Amygdala (tissue), 56 donors: ENCODE measurements at places on chromosomes 3 and 15.

DNA sequence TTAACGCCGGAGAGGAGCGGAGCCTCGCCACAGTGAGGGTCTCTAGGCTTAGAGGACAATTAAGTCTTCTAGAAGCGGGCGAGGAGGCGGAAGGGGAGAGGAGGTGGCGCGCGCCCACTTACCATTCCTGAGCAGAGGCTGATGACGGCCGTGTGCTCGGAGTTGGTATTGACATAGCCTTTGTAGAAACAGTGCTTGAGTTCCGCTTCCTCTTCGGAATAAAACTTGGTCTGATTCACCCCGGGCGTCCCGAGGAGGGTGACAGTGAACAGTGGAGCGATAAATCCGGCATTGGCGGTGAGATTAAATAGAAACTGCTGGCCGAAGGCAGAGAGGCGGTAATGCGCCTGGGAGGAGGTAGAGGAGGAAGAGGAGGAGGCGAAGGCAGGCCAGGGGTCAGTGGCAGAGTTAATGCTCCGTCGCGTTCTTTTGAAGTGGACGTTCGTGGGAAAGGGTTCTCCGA is 1.3 kb downstream of the ADAMTS9 start:
- no peak for DNase-seq

GRCh38 chr3:122488262-122488973 is 26.3 kb downstream of the KPNA1 start:
- no peak for DNase-seq

GRCh38 chr3:187025656-187026316 is 95.5 kb downstream of the ST6GAL1 start:
- DNase-seq, result no peak

- DNase-seq, result no peak
Observed at GRCh38 chr3:182487143-182487542, 306.2 kb upstream of the ATP11B start.

DNA sequence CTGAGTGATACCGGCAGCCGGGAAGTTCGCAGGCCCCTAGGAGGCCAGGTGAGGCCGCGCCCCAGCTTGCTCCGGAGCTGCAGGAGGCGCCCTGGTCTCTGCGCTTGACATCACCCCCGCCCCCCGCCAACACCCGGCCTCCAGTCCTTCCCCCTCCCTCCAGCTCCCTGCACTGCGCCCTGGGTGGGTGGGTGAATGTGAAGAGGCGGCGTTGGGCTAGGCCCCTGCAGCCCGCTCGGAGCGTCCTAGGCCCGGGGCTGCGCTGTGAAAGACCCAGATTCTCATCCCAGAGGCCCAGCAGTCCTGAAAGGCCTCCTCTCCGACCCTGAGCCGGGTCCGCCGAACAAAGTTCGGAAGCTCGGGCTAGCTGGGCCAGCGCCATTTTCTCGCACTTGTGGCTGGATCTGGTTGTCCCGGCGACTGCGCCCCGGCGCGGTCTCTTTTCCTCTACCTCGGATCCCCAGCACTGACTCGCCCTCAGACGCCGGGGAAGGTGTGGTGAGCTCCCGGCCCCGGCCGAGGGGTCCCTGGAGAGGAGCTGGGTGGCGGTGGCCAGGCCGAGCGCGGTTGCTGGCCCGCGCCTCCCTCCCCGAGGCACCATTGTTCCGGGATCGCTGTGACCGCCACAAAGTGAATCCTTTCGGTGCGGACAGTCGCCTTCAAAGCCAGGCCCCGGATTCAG is 12.9 kb downstream of the ZIC4 start:
- no peak for DNase-seq

- no peak for DNase-seq
Observed at GRCh38 chr15:62931650-62932049, 110.9 kb upstream of the TPM1 start.

- DNase-seq, result no peak
Observed at GRCh38 chr3:58041826-58042324, 33.7 kb downstream of the FLNB start.

GRCh38 chr3:185866995-185867394 is 42.2 kb upstream of the IGF2BP2 start:
- no peak for DNase-seq

DNA sequence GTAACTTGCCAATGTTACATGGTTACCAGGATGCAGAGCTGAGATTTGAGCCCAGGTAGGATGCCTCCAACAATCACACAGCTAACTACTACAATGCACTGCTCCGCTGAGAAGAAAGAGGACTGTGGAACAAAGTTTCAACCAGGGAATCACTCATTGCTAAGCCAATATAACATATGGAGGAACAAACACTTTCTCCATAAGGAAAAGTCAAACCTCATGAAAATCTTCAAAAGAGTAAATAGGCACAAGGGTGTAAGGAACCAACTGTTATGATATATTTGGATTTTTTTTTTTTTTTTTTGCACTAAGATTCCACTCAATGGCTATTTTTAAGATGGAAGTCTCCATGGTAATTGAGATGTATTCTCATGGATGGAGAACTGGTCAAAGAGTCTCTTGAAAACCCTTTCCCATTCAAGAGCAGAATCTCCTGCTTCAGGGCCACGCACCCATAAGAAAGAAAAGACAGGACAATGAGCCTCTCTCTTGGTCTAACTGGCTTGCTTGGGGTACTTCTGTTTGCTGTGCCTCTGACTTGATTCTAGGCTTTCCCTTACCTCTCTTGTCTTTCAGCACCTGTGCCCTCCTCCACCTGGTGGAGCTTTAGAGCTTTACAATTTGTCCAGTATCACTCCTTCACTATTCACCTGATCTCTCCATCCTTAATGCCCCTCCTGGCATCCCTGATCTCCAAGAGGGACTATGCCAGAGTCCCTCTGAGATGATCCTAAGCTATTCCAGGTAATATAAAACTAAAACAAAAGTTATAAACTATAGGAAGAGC is 252.8 kb downstream of the NTRK3 start:
- DNase-seq, result no peak

GRCh38 chr3:74603292-74603691 is 11.2 kb downstream of the CNTN3 start:
- no peak for DNase-seq

GRCh38 chr3:4271834-4272233 is 31.3 kb upstream of the SETMAR start:
- no peak for DNase-seq

- DNase-seq, result no peak
Observed at GRCh38 chr3:143207338-143207961, 87.9 kb downstream of the CHST2 start.

- no peak for DNase-seq
Observed at GRCh38 chr15:53589520-53590057, 169.9 kb downstream of the WDR72 start.

GRCh38 chr3:171837698-171838097 is 5.5 kb upstream of the TMEM212 start:
- no peak for DNase-seq

GRCh38 chr3:115788921-115789470 is 165.7 kb downstream of the GAP43 start:
- no peak for DNase-seq

GRCh38 chr3:72099326-72100079 is 314.6 kb upstream of the PROK2 start:
- no peak for DNase-seq

- no peak for DNase-seq
Observed at GRCh38 chr15:87724330-87724729, 532.2 kb downstream of the NTRK3 start.

- no peak for DNase-seq
Observed at GRCh38 chr3:129645286-129645685, 38.8 kb upstream of the PLXND1 start.

GRCh38 chr3:13011573-13012220 is 61.5 kb downstream of the IQSEC1 start:
- no peak for DNase-seq

- DNase-seq, result no peak
Observed at GRCh38 chr3:183038757-183039156, 58.4 kb upstream of the DCUN1D1 start.

- DNase-seq, result no peak
Observed at GRCh38 chr3:194305356-194306108, 45.6 kb downstream of the CPN2 start.

GRCh38 chr3:136835089-136835812 is 16.3 kb downstream of the SLC35G2 start:
- DNase-seq, result no peak

DNA sequence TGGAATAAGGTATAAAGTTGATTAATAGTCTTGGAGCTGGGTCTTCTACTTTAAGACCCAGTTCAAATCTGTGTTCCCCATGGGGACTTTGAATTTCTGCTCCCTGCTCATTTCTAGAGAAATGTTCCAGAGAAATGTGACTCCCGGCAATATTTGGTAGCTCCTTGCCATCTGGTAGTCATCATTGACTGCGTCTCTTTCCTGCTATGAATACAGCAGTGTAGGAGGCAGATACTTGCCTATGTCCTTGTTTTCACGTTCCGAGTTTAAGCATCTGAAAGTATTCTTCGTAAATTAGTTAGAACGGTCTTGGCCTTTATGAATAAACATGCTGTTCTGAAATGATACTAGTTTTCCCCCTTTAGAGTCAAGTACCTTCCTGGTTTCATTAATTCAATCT is 352.9 kb downstream of the PTPRG start:
- DNase-seq, result no peak

DNA sequence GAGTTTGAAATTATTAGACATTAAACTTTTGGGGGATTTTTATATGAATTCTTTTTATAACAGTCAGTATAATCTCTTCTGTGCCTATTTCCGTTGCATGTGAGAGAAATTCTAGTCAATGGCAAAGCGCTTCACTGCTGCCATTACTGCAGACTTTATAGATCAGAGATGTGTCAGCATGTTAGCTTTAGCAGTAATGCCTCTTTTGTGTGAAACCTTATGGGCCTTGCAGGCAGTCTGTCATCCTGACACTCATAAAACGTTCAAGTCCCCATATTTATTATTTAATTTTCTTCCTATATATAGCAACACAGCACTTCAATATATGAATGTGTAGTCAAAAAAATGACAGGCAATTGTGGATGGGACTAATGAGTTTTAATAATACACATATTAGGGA is 191.0 kb downstream of the NLGN1 start:
- no peak for DNase-seq

DNA sequence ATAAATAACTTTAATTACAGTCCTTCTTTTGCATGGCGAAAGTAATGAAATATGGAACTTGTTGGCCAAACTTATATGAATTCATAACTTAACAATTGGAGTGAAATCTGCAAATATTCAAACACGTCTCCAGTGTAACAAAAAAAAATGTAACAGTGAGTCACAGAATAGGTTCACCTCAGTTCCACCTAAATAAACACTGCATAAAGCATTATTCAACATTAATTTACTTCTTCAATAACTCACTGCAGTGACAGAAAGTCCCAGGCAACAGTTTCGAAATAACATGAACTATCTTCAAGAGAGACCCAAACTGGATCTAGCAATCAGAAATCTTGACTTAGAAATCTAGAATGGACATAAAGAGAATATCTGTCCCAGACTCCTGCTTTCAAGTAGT is 75.6 kb downstream of the GMNC start:
- no peak for DNase-seq

GRCh38 chr3:98021830-98022560 is 13.1 kb downstream of the GABRR3 start:
- DNase-seq, result no peak

GRCh38 chr15:95770196-95770595 is 560.3 kb upstream of the NR2F2 start:
- no peak for DNase-seq

- DNase-seq, result no peak
Observed at GRCh38 chr3:100802126-100802525, 92.8 kb downstream of the TFG start.

GRCh38 chr15:92048739-92049138 is 195.2 kb downstream of the SLCO3A1 start:
- no peak for DNase-seq

GRCh38 chr3:11005686-11006256 is 13.2 kb downstream of the SLC6A1 start:
- no peak for DNase-seq

DNA sequence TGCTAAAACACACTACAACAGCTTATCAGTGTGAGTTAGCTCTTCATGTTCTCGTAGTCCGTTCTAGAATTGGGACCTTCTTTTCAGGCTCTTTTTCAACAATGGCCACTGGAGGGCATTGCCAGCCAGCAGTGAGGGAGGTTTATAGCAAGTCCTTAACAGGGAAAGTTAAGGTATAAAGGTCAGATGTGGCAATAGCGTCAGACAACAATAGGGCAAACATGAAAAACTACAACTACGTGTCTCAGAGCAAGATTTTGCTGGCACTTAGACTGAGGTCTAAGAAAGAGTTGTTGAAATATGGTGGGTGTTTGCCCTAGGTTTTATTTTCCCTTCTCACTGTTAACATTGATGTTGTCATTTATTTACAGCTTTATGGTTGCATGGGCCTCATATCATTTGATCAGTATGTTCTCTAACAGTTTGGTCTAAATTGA is 161.4 kb downstream of the GMNC start:
- no peak for DNase-seq

DNA sequence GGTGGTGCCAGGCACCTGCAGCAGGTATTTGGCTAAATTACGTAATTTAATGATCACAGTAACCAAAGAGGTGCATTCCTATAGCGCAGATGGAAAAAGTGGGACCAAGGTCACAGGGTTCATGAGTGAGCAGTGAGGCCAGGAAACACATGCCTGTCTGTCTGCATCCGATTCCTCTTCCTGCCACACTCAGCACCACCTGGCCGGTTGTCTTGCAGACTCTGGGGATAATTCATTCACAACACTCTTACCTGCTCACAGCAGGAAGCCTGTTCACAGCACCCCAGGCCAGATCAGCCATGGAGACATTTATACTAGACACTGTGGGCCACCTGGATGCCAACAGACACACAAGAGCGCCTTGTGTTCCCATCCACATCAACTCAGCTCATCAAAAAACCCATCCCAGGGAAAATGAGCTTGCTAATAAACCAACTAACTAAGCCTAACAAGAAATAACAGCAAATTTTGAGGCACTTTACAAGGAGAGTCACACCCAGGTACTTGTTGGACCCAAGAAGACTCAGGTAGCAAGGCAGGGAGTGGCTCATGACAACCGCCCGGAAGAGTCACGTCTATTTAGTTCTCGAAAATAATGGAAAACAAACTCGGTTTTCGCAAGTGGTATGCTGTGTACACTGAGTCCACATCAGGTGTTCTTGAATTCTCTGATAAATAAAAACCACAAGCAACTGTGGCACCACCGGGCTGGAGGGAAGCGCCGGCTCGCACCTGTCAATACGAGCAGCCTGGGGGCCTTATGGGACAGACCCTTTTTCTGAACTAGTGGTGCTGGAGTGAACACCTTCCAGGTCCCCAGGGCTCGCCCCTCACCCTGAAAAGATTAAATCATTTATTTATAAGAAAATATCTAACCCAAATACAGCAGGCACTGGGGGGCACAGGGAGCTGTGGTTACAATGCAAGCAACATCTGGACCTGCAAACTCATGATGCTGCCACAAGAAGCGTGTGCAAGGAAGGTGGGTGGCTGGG is 40.5 kb downstream of the FAM174B start:
- DNase-seq, result no peak
